Stimulated activated CD8-positive, alpha-beta memory T cell treated with anti-CD3 and anti-CD28 coated beads, Interleukin-4, amount 100 ng/mL, for 4 hours (primary cell): ENCODE measurements at places on chromosomes 2 and 18.

- DNase-seq = no peak
These were observed 22.1 kb downstream of the FAM171B start for GRCh38 chr2:186716004-186716403.

DNA sequence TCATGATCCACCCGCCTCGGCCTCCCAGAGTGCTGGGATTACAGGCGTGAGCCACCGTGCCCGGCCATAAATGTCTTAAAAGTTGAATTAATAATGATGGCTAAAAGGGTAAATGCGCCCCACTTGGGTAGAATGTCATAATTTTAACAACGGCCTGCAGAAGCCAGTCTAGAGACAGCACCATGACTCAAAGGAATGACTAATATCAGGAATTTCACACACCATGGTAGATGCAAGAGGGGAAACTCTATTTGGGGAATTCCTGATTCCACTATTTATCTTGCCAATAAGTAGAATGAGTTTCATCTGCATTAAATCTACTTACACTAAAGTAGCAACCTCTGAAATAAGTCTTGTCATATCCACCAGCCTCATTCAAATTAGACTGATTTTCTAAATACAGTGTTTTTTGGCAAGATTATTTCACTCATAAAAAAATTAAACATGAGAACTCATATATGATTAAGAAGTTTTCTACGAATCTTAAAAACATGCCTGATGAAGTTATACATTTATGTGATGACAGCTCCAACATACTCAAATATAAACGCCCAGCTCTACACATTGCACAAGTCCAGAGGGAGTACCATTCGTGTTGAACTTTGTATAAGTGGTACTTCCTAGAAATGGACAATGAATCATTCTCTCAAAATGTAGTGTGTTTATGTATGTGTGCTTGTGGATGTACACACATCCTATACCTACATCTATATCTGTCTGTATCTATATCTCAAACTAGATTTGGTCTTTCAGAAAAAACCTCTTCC, 309.7 kb downstream of the IRS1 start:
- DNase-seq = no peak

- DNase-seq = no peak
These were observed 108.8 kb downstream of the SPOPL start for GRCh38 chr2:138610201-138610953.

DNA sequence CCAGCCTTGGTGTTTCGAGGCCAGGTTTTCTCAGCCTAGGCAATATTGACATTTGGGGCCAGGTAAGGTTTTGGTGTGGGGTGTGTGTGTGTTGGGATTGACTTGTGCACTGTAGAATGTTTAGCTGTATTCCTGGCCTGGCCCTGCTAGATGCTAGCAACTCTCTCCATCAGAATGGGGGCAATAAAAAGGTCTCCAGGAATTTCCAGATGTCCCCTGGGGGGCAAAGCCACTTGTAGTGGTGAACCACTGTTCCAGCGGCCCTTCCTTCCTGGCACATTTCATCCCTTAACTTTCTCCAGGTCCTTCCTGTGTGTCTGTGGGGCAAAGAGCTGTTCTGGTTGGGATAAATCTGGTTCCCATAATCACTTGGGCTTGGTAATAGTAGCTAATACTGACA, 12.0 kb downstream of the LIPG start:
- DNase-seq = no peak
